ENCODE measurements at places on chromosomes 5 and 9. TPM values are rescaled to one million over a fixed set of nuclear protein-coding genes. Genes with fewer than 3 reads are reported as not detected.

DNA sequence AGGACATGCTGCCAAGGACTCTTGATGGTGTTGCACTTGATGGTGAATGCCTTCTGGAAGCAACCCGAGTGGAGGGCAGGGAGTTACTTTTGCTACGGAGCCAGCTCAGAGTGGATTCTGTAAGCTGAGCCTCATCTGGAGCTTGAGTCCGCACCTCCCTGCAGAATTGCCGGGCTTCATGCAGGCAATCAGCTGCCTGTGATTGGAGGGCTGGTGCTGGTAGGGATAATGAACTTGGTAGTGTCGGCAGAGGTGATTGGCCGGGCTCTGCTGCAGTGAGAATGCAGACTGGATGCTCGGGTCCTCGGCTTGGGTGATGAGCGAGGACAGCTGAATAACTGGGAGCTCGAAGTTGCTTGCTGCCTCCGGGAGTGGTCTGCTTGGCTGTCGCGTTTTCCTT lies 23.1 kb downstream of the SLC25A25 start:
- peaks cover 5% of the 10 kb centered on the region for H3K4me1 ChIP-seq
- H3K27me3 ChIP-seq = no peaks in the 10 kb centered on the region
- no peak overlapping the region for H3K27ac ChIP-seq
- peak; percentile 89 for DNase-seq
- H3K36me3 ChIP-seq = no peaks in the 10 kb centered on the region

Gene GALT
- 27.2 TPM for total RNA-seq

DNA sequence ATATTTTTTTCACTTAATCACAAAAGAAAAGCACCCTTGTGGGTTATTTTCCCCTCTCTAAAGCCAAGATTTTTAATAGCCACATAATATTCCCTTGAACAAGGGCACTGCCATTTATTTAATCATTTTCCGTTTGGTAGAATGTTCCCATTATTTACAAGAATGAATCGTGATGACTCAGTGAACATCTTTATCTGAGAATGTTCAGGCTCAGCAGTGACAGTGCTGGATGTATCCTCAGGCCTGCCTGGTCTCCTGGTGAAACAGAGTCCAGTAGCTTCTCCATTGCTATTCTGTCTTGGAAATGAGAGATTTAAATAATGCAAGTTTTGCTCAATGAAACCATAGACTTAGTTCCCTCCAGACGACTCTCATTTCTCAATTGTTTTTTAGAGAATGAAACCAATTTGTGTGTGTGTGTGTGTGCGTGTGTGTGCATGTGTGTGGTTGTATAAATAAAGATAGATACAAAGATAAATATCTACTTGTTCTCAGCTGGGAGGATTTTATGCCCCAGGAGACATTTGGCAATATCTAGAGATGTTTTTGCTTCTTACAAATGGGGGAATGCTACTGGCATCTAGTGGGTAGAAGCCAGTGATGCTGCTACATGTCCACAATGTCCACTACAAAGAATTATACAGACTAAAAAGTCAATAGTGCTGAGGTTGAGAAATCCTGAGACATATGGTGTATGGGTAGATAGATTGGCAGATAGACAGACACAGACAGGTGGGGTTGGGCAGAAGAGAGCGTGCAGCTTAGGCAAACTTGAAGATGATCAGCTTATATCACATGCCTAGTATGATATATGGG lies 55.0 kb downstream of the PAPPA start:
- DNase-seq = no peak
- H3K4me3 ChIP-seq = no peak overlapping the region
- H3K4me1 ChIP-seq = no peaks in the 10 kb centered on the region

GRCh38 chr9:126701813-126702140 lies 88.0 kb downstream of the LMX1B start:
- peak; percentile 32 for DNase-seq
- H3K4me1 ChIP-seq = no peaks in the 10 kb centered on the region
- no peak overlapping the region for H3K27ac ChIP-seq

Gene SHISAL2B
- total RNA-seq = not detected

- no peaks in the 10 kb centered on the region for H3K36me3 ChIP-seq
- H3K4me1 ChIP-seq = peaks cover under 1% of the 10 kb centered on the region
- no peak for DNase-seq
- no peak overlapping the region for H3K27ac ChIP-seq
- no peak overlapping the region for H3K4me3 ChIP-seq
Observed at GRCh38 chr5:179749857-179750508, 17.4 kb downstream of the MAML1 start.

GRCh38 chr5:91820874-91821273 lies 437.8 kb upstream of the ARRDC3 start:
- H3K4me3 ChIP-seq = no peak overlapping the region
- H3K36me3 ChIP-seq = no peaks in the 10 kb centered on the region
- no peak for DNase-seq

GRCh38 chr9:76573905-76574760 lies 115.2 kb downstream of the GCNT1 start:
- no peaks in the 10 kb centered on the region for H3K36me3 ChIP-seq
- no peak overlapping the region for H3K4me3 ChIP-seq
- no peaks in the 10 kb centered on the region for H3K4me1 ChIP-seq
- no peak overlapping the region for H3K27ac ChIP-seq
- no peak for DNase-seq

- H3K27me3 ChIP-seq = no peaks in the 10 kb centered on the region
- no peak overlapping the region for H3K27ac ChIP-seq
- peaks cover 2% of the 10 kb centered on the region for H3K36me3 ChIP-seq
- H3K4me3 ChIP-seq = no peak overlapping the region
- H3K4me1 ChIP-seq = no peaks in the 10 kb centered on the region
Observed at GRCh38 chr5:59684388-59685190, 208.9 kb downstream of the PDE4D start.

DNA sequence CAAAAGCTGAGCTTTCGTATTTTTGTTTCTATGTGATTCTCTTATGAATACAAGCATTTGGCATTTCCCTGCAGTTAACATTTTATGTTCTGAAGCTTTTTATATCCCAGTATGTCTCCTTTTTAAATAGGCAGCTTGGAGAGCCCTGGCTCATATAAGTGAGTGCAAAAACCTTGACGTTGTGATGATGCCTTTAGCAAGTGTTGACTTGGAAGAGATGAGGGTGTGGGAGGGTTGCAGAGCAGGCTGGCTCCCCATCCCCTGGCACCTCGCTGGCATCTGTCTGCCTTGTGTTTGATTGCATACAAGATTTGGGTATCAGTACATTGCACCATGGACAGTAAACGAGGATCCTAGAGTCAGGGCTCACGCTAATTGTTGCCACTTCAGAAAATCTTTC lies 42.1 kb upstream of the DIRAS2 start:
- DNase-seq = no peak
- H3K4me1 ChIP-seq = no peaks in the 10 kb centered on the region
- no peaks in the 10 kb centered on the region for H3K27me3 ChIP-seq
- H3K36me3 ChIP-seq = no peaks in the 10 kb centered on the region
- H3K27ac ChIP-seq = no peak overlapping the region

GRCh38 chr5:157446412-157446935 lies 13.5 kb upstream of the NIPAL4 start:
- H3K27me3 ChIP-seq = no peaks in the 10 kb centered on the region
- no peaks in the 10 kb centered on the region for H3K36me3 ChIP-seq
- no peak for DNase-seq
- no peak overlapping the region for H3K4me3 ChIP-seq
- H3K4me1 ChIP-seq = no peaks in the 10 kb centered on the region
- no peak overlapping the region for H3K27ac ChIP-seq

Measured in aorta (tissue), 5 donors.